Pancreas (tissue), 10 donors: ENCODE measurements at places on chromosomes 2 and 18. TPM values are rescaled to one million over a fixed set of nuclear protein-coding genes. Genes with fewer than 3 reads are reported as not detected.

DNA sequence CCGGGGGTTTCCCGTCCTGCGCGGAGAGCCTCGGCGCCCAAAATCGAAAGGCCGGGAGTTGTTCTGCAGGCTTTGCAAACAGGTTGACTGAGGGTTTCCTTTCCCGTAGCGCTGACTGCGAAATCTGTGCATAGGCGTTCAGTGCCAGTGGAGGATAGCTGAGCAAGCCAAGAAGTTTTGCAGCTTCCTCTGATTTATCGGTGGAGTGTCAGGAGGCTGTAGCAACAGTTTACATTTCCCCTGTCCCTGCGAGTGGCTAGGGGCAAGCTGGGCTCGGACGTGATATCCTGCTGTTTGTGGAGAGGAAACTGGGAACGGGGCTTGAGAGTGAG, 694 bp downstream of the THSD7B start:
- DNase-seq: no peak

DNA sequence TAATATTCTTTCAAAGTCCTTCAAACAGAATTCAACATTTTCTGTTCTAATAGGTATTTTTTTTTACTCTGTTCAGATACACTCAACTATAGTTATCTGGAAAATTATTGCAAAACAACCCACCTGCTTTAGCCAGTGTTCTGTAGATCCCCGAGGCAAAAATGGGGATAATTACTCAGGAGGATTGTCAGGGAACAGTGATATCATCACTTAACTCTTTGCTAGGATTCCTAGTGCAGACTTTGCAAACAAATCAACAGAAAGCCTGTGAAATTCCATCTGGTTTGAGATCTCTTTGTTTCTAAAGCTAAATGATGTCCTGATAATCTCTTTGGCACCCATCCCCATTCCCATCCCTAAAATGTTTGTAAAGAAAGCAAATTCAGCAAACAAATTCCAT, 413.6 kb upstream of the MEIS1 start:
- DNase-seq: no peak

GRCh38 chr2:225598897-225599296, 199.4 kb downstream of the NYAP2 start:
- no peak for DNase-seq

GRCh38 chr2:172639823-172640222, 83.9 kb downstream of the PDK1 start:
- no peak for DNase-seq

DNA sequence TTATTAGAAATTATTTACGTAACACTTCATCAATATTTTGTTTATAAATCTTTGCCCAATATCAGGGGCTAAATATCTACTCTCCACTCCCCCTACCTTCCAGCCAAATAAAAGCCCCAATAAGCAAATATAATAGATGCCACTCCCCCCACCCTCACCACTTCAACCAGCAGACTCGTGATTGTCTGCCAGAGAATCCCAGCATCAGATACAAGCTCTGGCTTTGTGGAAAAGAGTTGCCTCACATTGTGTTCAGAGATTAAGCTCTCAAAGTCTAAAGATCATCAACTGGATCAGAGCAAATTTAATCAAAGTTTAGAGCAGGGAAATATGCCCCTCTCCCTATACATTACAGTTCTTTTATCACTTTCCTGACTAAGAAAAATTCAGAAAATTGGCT, 39.5 kb downstream of the AOX1 start:
- no peak for DNase-seq

DNA sequence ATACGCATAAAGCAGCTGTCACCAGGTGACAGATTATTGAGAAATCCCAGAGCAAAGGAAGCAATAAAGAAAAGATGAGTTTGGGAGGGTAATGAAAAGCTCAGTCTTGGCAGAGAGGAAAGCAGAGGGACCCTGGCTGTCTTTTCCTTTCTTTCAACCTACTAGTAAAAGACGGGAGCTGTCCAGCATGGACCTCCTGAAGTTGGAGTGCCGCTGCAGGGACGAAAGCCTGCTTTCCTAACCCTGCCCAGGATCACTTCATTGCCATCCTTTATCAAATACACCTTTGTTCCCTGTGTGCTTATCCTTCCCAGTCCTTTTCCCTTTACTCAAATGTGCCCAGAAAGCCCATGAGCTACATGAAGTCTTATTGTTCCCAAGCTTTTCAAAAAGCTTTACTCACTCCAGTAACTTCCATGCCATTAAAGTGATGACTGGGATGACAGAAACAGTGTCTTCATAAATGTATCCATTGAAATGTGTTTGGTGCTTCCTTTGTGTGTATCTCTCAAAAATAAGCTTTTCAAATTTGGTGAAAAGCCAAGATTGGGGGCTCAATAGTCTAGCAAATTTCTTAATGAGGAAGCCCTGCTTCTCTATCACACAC, 3.7 kb upstream of the SPR start:
- DNase-seq: no peak

DNA sequence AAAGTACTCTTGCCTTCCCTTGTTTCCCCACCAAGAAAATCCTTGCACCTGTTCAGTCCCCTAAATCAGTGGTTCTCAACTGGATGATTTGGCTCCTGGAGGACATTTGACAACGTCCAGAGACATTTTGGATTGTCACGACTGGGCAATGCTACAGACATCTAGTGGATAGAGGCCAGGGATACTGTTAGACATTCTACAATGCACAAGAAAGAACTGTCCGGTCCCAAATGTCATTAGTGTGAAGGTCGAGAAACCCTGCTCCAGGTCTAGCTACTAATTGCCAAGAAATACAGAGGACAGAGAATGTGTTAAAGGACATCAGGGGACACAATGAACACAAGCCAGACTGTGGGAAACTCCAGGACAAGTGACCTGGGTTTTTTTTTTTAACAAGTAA, 60.0 kb downstream of the LRP2 start:
- no peak for DNase-seq

DNA sequence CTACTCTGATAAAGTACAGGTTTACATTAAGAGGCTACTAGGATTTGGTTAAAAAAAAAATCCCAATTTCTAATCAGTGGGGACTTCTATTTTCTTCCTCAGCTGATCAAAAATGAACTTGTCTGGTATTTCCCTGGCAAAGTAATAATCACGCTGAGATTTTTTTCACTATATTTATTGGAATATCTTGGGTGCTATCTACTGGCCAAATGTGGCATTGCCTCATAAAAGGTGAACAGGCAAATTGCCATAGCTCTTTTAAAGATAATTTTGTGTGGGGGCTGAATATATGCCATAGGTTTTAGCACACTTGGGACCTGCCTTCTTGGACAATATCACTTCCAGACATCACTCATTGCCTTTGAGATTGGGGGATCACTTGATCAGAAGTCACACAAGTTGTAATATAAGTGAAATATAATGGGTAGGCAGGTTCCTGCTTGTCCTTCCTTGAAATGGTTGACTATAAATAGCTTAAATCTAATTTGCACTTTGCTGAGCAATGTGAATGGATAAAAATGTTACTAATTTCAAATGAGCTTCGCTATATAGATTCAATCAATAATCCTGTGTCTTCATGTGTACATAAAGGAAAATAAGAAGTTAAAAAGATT, 7.0 kb upstream of the NXPH2 start:
- DNase-seq: no peak

The ELOA2 gene
- total RNA-seq: not detected

The PSD4 gene
- total RNA-seq: 22.9 TPM

The SDC1 gene
- total RNA-seq: 4.8 TPM

The DCC gene
- 0.44 TPM for total RNA-seq

The GDF7 gene
- total RNA-seq: 0.88 TPM

The GPBAR1 gene
- 1.4 TPM for total RNA-seq
